PC-9 (cell line): ENCODE measurements at places on chromosomes 2 and 18.

GRCh38 chr18:76364282-76365259, 130.5 kb downstream of the ZNF516 start:
- DNase-seq: no peak

DNA sequence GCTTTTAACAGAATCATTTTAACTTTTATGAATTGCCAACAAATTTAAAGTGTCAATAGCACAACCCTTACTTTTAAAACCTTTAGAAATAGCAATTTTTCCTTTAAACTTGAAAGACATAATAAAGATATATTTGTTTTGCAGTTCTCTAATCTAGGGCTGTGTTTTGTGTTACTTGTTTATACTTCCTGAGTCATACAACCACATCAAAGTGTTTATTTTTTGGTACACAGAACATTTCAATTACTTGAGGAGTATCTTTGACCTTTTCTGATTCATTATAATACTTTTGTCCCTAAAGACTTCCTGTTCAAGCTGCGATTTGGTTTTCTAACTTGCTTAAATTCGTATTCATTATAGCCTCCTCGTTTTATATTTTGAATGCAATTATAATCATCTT, 21.8 kb downstream of the TYW5 start:
- DNase-seq: no peak

- no peak for DNase-seq
These were observed 150.8 kb downstream of the THSD7B start for GRCh38 chr2:136916131-136916530.

GRCh38 chr18:59996370-59996966, 96.7 kb downstream of the PMAIP1 start:
- DNase-seq: peak; percentile 30

DNA sequence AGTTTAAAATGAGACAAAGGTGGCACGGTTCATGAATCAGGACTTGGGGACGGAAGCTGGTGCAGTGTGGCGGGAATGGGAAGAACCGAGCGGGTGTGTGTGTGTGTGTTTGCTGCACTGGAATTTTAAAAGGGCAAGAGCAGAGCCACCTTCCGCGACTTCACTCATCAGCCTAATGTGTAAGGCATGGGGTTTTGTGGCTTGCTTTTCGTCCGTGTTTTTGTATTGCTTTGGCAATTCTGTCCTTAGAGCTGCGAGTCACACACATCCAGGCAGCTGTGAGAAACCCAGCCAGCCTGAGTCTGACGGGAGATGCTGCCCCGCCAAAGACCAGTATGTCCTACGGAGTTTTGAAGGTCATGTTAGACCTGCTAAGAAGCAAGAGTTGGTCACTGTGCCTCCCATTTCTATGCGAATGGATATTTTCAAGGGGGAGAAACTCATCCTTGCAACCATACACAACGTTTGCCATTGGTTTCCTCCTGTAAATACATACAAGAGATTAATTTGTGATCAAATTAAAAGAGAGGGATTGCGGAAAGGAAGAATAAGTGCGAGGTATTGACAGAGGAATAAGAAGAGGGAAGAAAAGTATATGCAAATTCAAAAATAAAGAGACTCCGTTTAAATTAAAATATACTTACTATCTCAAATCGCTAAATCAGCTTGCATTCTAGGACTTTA, 665 bp upstream of the CACNB4 start:
- peak; percentile 2 for DNase-seq

- no peak for DNase-seq
These were observed 12.4 kb downstream of the YWHAQ start for GRCh38 chr2:9618410-9618809.

DNA sequence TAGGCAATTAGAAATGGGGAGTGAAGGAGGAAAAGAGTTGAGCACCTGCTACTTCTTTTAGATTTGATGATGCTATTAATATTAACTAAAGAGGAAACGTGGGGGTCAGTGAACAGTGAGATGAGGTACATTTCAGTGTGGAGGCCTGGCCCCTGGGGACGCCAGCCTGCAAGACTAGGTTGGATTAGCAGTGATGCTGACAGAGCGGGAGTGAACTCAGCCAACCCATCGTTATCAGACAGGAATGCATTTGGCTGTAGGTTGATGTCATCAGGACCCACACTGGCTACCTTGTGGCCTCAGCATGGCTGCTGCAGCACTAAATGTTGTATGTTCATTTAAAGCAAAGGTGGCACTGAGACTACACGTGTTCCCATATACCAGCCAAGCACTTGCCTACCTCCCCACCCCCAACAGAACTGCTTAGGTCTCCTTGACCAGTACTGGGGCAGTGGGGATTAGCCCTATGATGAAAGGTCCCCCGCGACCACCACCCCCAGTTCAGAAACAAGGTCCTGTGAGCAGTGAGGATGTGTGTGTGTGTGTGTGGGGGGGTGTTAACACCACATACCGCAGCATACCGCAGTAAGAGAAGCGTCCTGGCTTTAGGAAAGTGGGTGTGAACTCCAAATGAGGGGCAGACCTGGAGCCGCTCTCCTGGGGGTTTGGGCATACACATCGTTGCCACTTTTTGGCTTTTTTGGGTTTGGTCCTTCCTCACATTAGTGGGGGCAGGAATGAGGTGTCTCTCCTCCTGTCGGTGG, 26.0 kb downstream of the DGKD start:
- no peak for DNase-seq

GRCh38 chr2:195711478-195711877, 54.5 kb downstream of the SLC39A10 start:
- DNase-seq: no peak

DNA sequence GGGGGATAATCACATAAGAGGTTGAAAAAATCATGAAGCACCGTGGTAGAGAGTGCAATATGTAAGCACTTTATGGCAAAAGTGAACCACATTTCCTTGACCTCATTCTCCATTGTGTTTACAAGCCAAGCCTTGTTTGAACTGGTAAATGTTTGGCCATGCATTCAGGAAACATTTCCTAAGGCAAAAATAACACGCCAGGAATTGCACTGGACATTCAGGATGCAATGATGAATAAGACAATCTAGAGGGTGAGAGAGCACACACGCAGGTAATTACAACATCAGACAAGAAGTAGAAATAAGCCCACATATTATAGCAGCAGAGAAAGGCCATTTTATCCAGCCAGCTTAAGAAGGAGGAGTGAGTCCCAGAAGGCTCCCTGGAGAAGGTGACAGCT, 218.0 kb upstream of the OSR1 start:
- DNase-seq: no peak

- no peak for DNase-seq
These were observed 121.2 kb upstream of the REV1 start for GRCh38 chr2:99611034-99611433.

- DNase-seq: no peak
These were observed 9.5 kb downstream of the SMYD1 start for GRCh38 chr2:88077080-88077479.
